ENCODE measurements at places on chromosomes 4 and X.

GRCh38 chr4:87716371-87717265, 66.5 kb downstream of the DMP1 start:
- H3K27ac ChIP-seq, result no peak overlapping the region
- H3K4me1 ChIP-seq, result no peaks in the 10 kb centered on the region
- DNase-seq, result no peak
- no peaks in the 10 kb centered on the region for H3K27me3 ChIP-seq
- no peaks in the 10 kb centered on the region for H3K36me3 ChIP-seq

DNA sequence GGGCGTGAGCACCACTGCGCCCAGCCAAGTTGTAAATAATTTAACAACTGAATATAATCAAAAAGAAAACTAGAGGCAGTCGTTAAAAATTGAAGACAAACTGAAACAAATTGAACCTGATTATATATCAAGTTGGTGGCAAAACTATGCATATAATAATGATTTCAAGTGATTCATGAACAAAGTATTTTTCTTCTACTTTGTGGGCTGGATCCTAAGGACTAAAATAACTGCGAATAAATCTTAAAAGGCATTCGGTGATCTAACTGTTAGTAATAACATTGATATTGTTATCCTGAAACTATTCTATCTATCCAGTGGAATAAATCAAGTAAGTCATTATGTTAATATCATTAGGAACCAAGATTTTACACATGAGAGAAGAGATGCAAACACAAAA, 21.2 kb upstream of the USP9X start:
- H3K4me1 ChIP-seq, result no peaks in the 10 kb centered on the region
- no peak for DNase-seq
- H3K27ac ChIP-seq, result no peak overlapping the region
- no peak overlapping the region for H3K4me3 ChIP-seq
- H3K27me3 ChIP-seq, result no peaks in the 10 kb centered on the region

- peak; percentile 78 for DNase-seq
- H3K36me3 ChIP-seq, result no peaks in the 10 kb centered on the region
- peaks cover 7% of the 10 kb centered on the region for H3K4me1 ChIP-seq
- H3K27ac ChIP-seq, result no peak overlapping the region
- no peaks in the 10 kb centered on the region for H3K27me3 ChIP-seq
- H3K4me3 ChIP-seq, result no peak overlapping the region
Observed at GRCh38 chr4:89226665-89227574, 80.7 kb downstream of the GPRIN3 start.

- peaks cover 6% of the 10 kb centered on the region for H3K4me1 ChIP-seq
- no peak overlapping the region for H3K4me3 ChIP-seq
- no peaks in the 10 kb centered on the region for H3K27me3 ChIP-seq
- H3K36me3 ChIP-seq, result no peaks in the 10 kb centered on the region
Observed at GRCh38 chr4:128633067-128633466, 176.4 kb upstream of the JADE1 start.

GRCh38 chr4:98851806-98852205, 77.1 kb downstream of the EIF4E start:
- H3K4me3 ChIP-seq, result no peak overlapping the region
- peaks cover 26% of the 10 kb centered on the region for H3K4me1 ChIP-seq
- DNase-seq, result no peak
- no peaks in the 10 kb centered on the region for H3K36me3 ChIP-seq

DNA sequence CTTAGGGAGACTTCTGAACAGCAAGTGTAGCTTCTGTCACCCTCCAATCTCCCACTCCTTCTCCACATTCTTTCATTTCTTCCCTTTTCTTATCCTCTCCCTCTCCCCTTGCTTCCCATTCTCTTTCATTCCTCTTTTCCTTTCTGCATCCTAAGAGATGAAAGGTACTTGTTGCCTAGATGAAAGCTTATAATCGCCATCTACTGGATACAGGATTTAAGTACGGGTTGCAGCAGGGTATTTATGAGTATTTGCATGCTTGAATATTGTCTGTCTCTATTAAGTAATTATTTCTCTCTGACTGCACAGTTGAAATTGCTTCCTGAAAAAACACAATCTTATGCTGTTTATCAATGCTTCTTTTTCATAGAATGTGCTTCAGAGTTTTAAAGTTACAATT, 174.0 kb upstream of the TENT5D start:
- no peaks in the 10 kb centered on the region for H3K4me1 ChIP-seq
- H3K27me3 ChIP-seq, result no peaks in the 10 kb centered on the region
- no peaks in the 10 kb centered on the region for H3K36me3 ChIP-seq
- no peak overlapping the region for H3K4me3 ChIP-seq
- H3K27ac ChIP-seq, result no peak overlapping the region

DNA sequence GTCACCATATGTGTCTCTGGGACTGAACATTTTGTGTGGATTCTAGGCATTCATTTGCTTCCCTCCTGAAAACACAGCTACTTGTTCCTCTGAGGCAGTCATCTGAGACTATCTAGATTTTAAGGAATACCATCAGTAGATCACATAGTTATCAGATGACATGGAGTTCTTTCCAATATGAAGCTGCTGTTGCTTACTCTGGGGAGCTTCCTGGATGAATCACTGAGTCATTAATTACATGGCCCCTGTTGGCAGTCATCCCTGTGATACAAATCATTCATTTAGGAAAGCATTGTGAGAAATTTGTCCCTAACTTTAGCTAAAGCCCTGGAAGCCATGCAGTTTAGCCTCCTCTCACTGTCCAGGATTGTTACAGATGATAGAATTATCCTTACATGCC, 98.2 kb upstream of the ARSJ start:
- H3K36me3 ChIP-seq, result no peaks in the 10 kb centered on the region
- no peak for DNase-seq
- H3K4me3 ChIP-seq, result no peak overlapping the region
- H3K27ac ChIP-seq, result no peak overlapping the region

- DNase-seq, result no peak
- no peaks in the 10 kb centered on the region for H3K36me3 ChIP-seq
- H3K4me1 ChIP-seq, result no peaks in the 10 kb centered on the region
- H3K27ac ChIP-seq, result no peak overlapping the region
Observed at GRCh38 chr4:108930186-108930585, 167.3 kb upstream of the ETNPPL start.
